ENCODE measurements at places on chromosomes 13 and 19. TPM values are rescaled to one million over a fixed set of nuclear protein-coding genes. Genes with fewer than 3 reads are reported as not detected.

Gene CYP2A7
- not detected for total RNA-seq

Gene C19orf33
- 415 TPM for total RNA-seq

Gene GARIN5A
- total RNA-seq: 0.53 TPM

Gene UBA52
- 445 TPM for total RNA-seq

Gene NANOS2
- not detected for total RNA-seq

Gene RFPL4AL1
- not detected for total RNA-seq

Gene COL4A2
- total RNA-seq: 11.9 TPM

Gene GIPC3
- total RNA-seq: 0.76 TPM

Gene MAST1
- not detected for total RNA-seq

Gene THSD8
- total RNA-seq: not detected

Gene LILRA1
- total RNA-seq: 0.38 TPM

Gene INSL3
- total RNA-seq: not detected

Gene IGSF23
- not detected for total RNA-seq

Gene IFNL1
- not detected for total RNA-seq

Gene CCL25
- total RNA-seq: not detected

Gene NEK5
- 0.18 TPM for total RNA-seq

Gene LILRA5
- 0.70 TPM for total RNA-seq

Gene CEACAM1
- total RNA-seq: 57.7 TPM

Gene LRRC8E
- total RNA-seq: 17.0 TPM

Gene ZFP82
- 0.30 TPM for total RNA-seq

Gene SMIM44
- not detected for total RNA-seq

Gene DIRAS1
- total RNA-seq: 2.2 TPM

Gene POSTN
- 2.1 TPM for total RNA-seq

Gene ZNF284
- total RNA-seq: 0.44 TPM

Gene LYPD3
- total RNA-seq: 312 TPM

Gene NFKBIB
- 30.0 TPM for total RNA-seq

Gene CYP2F1
- 0.19 TPM for total RNA-seq

Gene EPSTI1
- 6.0 TPM for total RNA-seq

Gene GPR12
- total RNA-seq: under 0.01 TPM

Gene VSTM2B
- not detected for total RNA-seq

Gene FSTL3
- 25.1 TPM for total RNA-seq

Gene CCDC70
- not detected for total RNA-seq

Gene GJB6
- total RNA-seq: 390 TPM

Gene CD70
- total RNA-seq: 4.0 TPM

Gene HCST
- total RNA-seq: not detected

Gene SYNGR4
- total RNA-seq: not detected

Gene PCDH9
- 0.76 TPM for total RNA-seq

Gene ONECUT3
- total RNA-seq: not detected

Gene FGF14
- 1.9 TPM for total RNA-seq

Gene PRODH2
- not detected for total RNA-seq
